ENCODE measurements at places on chromosomes 12 and 14. TPM values are rescaled to one million over a fixed set of nuclear protein-coding genes. Genes with fewer than 3 reads are reported as not detected.

Gene AVPR1A
- not detected for total RNA-seq

Gene TSPAN19
- not detected for total RNA-seq

Gene SYT10
- 0.05 TPM for total RNA-seq

Gene SLC24A4
- not detected for total RNA-seq

Gene RPS6KL1
- 2.8 TPM for total RNA-seq

Gene SIX1
- total RNA-seq, result not detected

Gene EPS8
- 3.2 TPM for total RNA-seq

Gene NANOG
- total RNA-seq, result 0.51 TPM

Gene PROX2
- total RNA-seq, result 0.33 TPM

Gene GPR137C
- total RNA-seq, result 0.72 TPM

Gene IL26
- total RNA-seq, result not detected

GRCh38 chr12:107352347-107353081 lies 259.2 kb upstream of the CRY1 start:
- no peaks in the 10 kb centered on the region for H3K4me1 ChIP-seq
- H3K27ac ChIP-seq, result no peak overlapping the region
- H3K27me3 ChIP-seq, result no peaks in the 10 kb centered on the region
- H3K36me3 ChIP-seq, result no peaks in the 10 kb centered on the region
- no peak for DNase-seq
- no peak overlapping the region for H3K4me3 ChIP-seq

DNA sequence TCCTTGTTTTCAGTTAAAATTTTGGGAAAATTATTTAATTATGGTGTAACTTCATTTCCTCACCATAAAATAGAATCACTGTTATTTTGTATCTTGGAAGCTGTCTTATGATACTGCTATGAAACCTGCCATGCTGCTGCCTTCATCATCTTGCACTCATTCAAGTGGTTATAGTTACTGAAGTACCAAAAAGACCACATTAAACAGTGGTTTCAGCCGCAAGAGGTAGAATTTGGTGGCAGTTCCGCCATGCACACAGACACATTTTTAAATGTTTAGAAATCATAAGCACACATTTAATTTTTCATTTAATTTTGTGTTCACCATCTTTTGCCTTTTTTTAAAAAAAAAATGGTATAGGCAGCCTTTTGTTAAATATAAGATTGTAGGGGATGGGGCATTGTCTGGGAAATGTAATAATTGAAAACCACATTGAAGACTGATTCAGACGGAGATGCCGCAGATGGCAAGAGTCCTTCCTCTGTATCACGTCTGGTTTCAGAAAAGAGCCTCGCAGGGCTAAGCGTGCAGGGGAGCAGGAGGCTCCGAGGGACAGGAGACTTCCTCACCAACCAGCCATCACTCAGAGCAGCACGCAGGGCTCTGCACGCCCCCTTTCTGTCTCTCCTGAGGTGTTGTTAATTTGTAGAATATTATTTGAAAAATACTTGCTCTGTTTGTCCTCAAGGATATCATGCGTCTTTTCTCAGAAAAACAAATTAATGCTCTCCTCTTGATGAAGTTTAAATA lies 115.2 kb upstream of the PELI2 start:
- no peaks in the 10 kb centered on the region for H3K36me3 ChIP-seq
- no peak overlapping the region for H3K27ac ChIP-seq
- no peak overlapping the region for H3K4me3 ChIP-seq
- peak; percentile 19 for DNase-seq
- H3K27me3 ChIP-seq, result no peaks in the 10 kb centered on the region

DNA sequence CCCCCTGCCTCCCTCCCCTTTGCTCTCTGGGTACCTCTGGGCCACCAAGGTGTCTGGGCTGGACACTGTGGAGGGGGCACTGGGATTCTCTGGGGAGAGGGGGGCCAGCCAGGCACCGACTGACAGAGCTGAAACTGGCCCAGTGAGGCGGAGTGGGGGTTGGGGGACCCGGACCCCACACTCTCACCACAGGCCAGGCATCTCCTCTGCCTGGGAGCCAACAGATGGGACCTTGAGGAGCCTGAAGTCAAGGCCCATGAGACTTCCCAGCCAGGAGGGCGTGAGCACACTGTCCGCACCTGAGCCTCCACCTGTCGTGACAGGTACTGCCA lies 39.8 kb upstream of the PPP1R13B start:
- H3K4me1 ChIP-seq, result no peaks in the 10 kb centered on the region
- no peaks in the 10 kb centered on the region for H3K36me3 ChIP-seq
- H3K27me3 ChIP-seq, result no peaks in the 10 kb centered on the region
- DNase-seq, result no peak

GRCh38 chr12:59763835-59764234 lies 168.0 kb downstream of the SLC16A7 start:
- no peaks in the 10 kb centered on the region for H3K36me3 ChIP-seq
- no peak overlapping the region for H3K27ac ChIP-seq
- no peaks in the 10 kb centered on the region for H3K4me1 ChIP-seq
- H3K27me3 ChIP-seq, result no peaks in the 10 kb centered on the region

DNA sequence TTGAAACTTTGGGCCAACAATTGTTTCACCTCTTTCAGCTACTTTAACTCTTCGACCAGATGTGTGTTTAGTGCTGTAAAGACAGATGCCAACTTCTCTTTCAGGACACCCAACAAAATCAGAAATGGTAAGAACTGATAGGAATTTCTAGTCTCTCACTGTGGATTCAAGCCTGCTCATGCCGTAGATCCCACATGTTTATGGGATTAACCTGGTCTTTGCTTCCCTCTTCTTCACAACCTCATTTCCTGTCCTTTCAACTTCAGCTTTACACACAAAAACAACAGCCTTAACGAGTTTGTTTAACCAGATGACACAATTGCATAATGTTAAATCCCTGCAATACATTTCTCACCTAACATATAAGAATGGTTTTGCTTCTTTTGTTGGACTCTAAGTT lies 1031.9 kb upstream of the LRFN5 start:
- no peaks in the 10 kb centered on the region for H3K27me3 ChIP-seq
- no peak for DNase-seq
- H3K4me3 ChIP-seq, result no peak overlapping the region
- no peaks in the 10 kb centered on the region for H3K36me3 ChIP-seq

DNA sequence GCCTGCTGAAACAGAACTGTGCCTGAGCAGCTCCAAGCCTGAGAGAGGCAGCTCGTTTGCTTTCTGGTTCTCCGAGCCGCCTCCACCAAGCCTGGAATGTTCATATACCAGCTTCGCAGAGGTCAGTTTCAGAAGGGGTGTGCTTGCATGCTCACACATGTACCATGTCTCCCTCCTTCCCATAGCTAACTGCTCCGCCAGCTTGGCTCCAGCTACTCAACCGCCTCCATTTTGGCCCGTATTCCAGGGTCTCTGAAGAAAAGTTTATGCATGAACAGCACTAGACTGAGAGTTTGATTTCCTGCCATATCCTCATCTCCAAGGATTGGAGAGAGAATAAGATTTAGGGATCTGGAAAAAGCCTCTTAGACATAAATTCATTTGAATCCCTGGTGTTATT lies 103.7 kb downstream of the SMOC1 start:
- H3K4me1 ChIP-seq, result no peaks in the 10 kb centered on the region
- no peaks in the 10 kb centered on the region for H3K36me3 ChIP-seq
- H3K4me3 ChIP-seq, result no peak overlapping the region
- no peak overlapping the region for H3K27ac ChIP-seq
- DNase-seq, result no peak
- peaks cover 6% of the 10 kb centered on the region for H3K27me3 ChIP-seq

DNA sequence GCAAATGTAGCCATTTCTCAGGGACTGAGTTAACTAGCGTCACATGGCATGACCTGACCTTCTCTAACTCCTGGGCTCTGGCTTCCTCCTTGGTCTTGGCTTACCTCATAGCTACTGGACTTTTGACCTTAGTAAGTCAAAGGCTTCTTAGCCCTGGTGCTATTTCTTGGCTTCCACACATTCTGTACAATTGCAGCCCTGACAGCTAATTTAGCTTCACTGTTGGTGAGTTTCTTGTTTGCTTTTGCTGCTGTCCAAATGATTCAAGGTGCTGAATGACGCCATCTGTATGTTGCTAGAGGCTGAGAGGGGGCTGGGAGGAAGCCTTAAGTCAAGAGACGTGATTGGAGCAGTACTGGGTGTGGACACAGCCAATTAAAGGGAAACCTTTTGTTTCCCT lies 202.7 kb downstream of the PRKD1 start:
- no peaks in the 10 kb centered on the region for H3K4me1 ChIP-seq
- H3K4me3 ChIP-seq, result no peak overlapping the region
- H3K27me3 ChIP-seq, result no peaks in the 10 kb centered on the region
- no peaks in the 10 kb centered on the region for H3K36me3 ChIP-seq
- DNase-seq, result no peak
- H3K27ac ChIP-seq, result no peak overlapping the region

GRCh38 chr14:77299771-77300170 lies 20.9 kb downstream of the POMT2 start:
- H3K4me1 ChIP-seq, result no peaks in the 10 kb centered on the region
- no peak for DNase-seq
- no peak overlapping the region for H3K27ac ChIP-seq
- no peaks in the 10 kb centered on the region for H3K36me3 ChIP-seq
- H3K4me3 ChIP-seq, result no peak overlapping the region

GRCh38 chr12:106974511-106974910 lies 12.4 kb downstream of the MTERF2 start:
- DNase-seq, result no peak
- H3K4me1 ChIP-seq, result peaks cover 5% of the 10 kb centered on the region
- peaks cover 8% of the 10 kb centered on the region for H3K36me3 ChIP-seq
- H3K27me3 ChIP-seq, result no peaks in the 10 kb centered on the region
- H3K27ac ChIP-seq, result no peak overlapping the region

DNA sequence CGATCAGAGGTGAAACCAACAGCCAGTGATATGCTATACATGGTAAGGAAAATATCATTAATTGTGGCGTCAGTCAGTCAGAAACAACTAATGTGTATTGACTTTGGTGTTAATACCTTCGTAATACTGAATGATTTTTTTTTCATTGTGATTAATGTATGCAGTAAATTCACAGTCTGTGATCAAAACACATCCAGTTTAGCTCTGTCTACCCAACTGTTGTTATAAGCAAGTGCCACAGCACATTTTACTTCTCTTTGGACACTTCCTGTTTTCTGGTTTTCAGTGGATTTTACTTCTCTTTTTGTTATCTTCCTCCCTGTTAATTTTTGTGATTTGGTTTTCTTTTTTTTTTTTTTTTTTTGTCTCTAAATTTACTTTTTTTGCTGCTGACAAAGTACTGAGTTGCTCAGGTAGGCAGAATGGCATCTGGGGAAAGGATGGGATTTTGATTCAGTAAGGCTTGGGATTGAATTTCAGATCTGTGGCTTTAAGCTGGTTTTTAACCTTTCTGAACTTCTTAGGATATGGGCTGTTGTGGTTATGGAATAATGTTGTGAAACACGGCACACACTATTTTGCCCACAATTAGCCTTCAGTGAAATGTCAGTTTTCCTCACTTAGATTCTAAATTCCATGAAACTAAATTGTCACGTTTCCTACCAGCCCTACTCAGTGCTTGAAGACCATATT lies 604 bp downstream of the GLIPR1 start:
- H3K27me3 ChIP-seq, result no peaks in the 10 kb centered on the region
- H3K4me1 ChIP-seq, result peaks cover 28% of the 10 kb centered on the region
- peak overlapping the region; percentile 88 for H3K27ac ChIP-seq
- peak overlapping the region; percentile 83 for H3K4me3 ChIP-seq
- no peak for DNase-seq
